ENCODE measurements at places on chromosomes 2 and 18. TPM values are rescaled to one million over a fixed set of nuclear protein-coding genes. Genes with fewer than 3 reads are reported as not detected.

DNA sequence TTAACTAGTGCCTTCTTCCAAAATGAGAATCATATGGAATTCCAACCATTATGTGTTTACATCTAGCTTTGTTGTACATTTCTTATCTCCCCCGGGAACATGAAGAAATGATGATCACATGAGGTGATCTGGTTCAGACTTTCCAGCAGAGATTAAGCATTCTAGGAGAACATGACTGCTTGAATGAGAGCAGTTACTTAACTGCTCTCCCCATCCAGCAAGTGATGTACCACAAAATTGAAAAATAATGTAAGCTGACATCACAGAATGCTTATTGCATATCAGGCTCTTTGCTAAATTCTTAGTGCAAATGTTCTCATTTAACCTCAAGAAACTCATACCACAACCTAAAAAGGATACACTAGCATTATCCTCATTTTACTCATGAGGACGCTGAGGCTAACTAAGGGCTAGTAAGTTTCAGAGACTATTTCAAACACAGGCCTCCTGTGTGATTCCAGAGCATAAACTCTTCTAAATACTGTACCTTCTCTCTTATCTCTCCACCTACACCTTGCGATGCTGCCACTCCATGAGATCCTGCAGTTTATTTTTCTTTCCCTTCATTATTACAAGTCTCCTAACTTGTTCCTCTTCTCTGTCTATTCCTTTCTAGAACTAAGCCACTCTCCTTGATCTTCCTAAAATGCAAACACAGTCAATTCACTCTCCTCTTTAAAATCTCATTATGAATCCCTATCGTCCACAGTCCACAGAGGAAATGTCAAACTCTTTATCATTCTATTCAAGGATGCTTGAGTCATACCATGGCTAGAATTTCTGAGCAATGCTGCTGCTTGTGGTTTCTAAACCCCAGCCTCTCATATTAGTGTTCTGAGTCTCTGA is 1224.8 kb upstream of the ZEB2 start:
- H3K27me3 ChIP-seq: no peaks in the 10 kb centered on the region
- no peak for DNase-seq
- 0 out of 2 replicates have a peak, but pooled peaks cover 7% of the 10 kb centered on the region for H3K4me1 ChIP-seq
- no peak overlapping the region for H3K4me3 ChIP-seq

DNA sequence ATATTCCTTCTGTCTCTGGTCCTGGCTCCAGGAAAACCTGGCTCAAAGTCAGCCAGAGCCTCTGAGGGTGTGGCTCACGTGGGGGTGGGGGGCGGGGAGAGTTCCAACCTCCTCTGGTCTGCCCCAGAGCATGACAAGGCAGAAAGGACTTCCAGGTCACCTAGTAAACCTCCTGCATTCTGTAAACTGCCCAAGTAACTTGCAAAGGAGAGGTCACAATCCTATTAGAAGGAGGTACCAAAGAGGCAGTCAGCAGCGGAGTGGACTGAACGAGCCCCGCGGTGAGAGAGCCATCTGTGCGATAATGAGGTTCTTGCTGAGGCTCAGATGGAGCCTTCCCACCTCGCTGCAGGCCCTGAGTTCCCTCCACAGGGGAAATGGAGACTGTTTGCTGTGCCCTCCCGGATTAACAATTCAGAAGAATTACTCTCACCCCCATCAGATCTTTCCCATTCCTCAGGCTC is 58.9 kb upstream of the GATA6 start:
- no peaks in the 10 kb centered on the region for H3K36me3 ChIP-seq
- H3K4me1 ChIP-seq: peaks cover 8% of the 10 kb centered on the region

GRCh38 chr2:203400805-203401585 is 72.8 kb downstream of the ABI2 start:
- DNase-seq: no peak
- H3K36me3 ChIP-seq: peaks cover 29% of the 10 kb centered on the region

GRCh38 chr18:36158266-36158867 is 28.7 kb downstream of the ELP2 start:
- no peak for DNase-seq
- no peaks in the 10 kb centered on the region for H3K4me1 ChIP-seq
- H3K36me3 ChIP-seq: peaks cover 76% of the 10 kb centered on the region
- H3K4me3 ChIP-seq: no peak overlapping the region

GRCh38 chr2:129733579-129733978 is 245.9 kb upstream of the RAB6C start:
- DNase-seq: no peak
- H3K27ac ChIP-seq: no peak overlapping the region
- no peaks in the 10 kb centered on the region for H3K27me3 ChIP-seq
- H3K4me1 ChIP-seq: no peaks in the 10 kb centered on the region
- H3K4me3 ChIP-seq: no peak overlapping the region

GRCh38 chr2:149648282-149649030 is 60.9 kb upstream of the MMADHC start:
- H3K4me1 ChIP-seq: no peaks in the 10 kb centered on the region
- no peak overlapping the region for H3K27ac ChIP-seq
- no peak for DNase-seq
- no peaks in the 10 kb centered on the region for H3K36me3 ChIP-seq

- no peaks in the 10 kb centered on the region for H3K36me3 ChIP-seq
- H3K27ac ChIP-seq: no peak overlapping the region
- H3K4me3 ChIP-seq: no peak overlapping the region
- H3K4me1 ChIP-seq: no peaks in the 10 kb centered on the region
These were observed 12.2 kb downstream of the CXCR2 start for GRCh38 chr2:218138047-218138446.

- no peak overlapping the region for H3K27ac ChIP-seq
- H3K4me1 ChIP-seq: no peaks in the 10 kb centered on the region
- DNase-seq: no peak
- no peaks in the 10 kb centered on the region for H3K27me3 ChIP-seq
- no peak overlapping the region for H3K4me3 ChIP-seq
- no peaks in the 10 kb centered on the region for H3K36me3 ChIP-seq
These were observed 4.4 kb upstream of the RNF103 start for GRCh38 chr2:86628091-86628522.

GRCh38 chr18:75360215-75360614 is 67.3 kb downstream of the SMIM21 start:
- H3K4me3 ChIP-seq: no peak overlapping the region
- no peak overlapping the region for H3K27ac ChIP-seq
- H3K36me3 ChIP-seq: peaks cover 2% of the 10 kb centered on the region
- H3K27me3 ChIP-seq: no peaks in the 10 kb centered on the region
- DNase-seq: no peak

DNA sequence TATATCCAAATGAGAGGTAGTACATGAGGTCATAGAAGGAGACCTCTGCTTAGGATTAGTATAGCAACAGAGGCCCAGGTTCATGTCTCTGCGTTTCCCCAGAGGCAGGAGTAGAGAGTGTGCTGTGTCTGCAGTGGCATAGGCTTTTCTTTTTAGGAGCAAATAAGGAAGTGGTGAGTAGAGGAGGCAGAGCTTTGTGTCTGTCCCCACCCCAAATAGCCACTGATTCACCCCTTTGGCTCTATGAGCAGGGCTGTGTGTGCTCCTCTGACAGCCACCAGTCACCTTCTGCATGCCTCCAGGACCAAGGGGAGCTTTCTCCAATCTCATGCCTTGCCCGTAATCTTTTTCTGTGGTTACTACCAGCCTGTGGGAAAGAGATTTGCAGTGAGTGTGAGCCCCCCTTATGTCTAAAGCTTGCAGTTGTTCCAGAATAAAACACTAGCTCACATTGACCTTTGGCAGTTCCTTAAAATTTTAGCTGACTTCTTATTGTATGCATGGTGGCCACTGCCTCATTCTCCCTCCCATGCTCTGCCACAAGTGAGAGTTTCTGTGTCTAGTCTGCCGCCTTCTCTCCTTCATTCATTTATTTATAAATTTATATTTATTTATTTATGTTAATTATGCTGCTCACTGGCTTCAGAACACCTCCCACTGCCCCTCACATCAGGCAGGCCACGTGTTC is 23.5 kb upstream of the ELAC1 start:
- H3K36me3 ChIP-seq: peaks cover 18% of the 10 kb centered on the region
- H3K4me1 ChIP-seq: no peaks in the 10 kb centered on the region
- H3K27ac ChIP-seq: no peak overlapping the region
- H3K4me3 ChIP-seq: no peak overlapping the region
- no peak for DNase-seq

- no peak overlapping the region for H3K27ac ChIP-seq
- H3K4me3 ChIP-seq: no peak overlapping the region
- peak; percentile 74 for DNase-seq
- H3K27me3 ChIP-seq: no peaks in the 10 kb centered on the region
- H3K4me1 ChIP-seq: peaks cover 12% of the 10 kb centered on the region
These were observed 45.7 kb downstream of the QPCT start for GRCh38 chr2:37389989-37390765.

DNA sequence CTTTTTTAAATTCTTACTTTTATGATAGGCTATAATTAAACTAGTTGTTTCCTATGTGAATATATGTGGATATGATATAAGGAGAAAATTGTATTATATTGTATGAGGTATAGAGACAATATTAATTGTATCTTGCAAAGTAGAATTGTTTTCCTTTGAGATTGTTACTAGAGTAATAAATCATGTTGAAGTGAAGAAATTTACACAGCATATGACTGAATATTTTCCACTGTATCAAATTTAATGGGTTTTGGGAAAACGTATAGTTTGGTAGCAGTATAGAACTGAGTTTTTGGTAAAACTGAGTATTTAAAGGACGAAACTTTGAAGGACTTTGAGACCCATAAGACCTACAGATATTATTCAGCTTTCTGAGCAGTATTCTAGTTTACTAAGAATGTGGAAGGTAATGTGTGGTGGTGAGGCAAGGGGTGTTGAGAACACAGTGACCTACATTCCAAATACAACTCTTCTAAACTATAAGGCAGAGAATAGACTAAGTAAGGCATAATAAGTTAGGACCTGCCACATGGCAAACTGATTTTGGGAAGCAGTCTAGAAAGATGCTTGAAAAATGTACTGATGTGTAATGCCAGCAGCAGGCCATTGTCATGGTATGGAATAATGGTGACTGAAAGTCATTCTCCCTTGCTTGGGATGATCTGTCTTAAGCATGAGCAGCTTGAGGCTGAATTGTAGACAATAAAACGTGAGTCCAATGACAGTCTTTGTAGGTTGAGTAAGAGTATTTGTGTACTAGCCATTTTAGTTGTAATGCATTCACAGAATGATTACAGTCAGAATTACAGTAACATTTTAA is 29.6 kb downstream of the PKP4 start:
- H3K27ac ChIP-seq: no peak overlapping the region
- no peaks in the 10 kb centered on the region for H3K27me3 ChIP-seq
- H3K4me3 ChIP-seq: no peak overlapping the region
- H3K4me1 ChIP-seq: peaks cover 55% of the 10 kb centered on the region
- no peak for DNase-seq

DNA sequence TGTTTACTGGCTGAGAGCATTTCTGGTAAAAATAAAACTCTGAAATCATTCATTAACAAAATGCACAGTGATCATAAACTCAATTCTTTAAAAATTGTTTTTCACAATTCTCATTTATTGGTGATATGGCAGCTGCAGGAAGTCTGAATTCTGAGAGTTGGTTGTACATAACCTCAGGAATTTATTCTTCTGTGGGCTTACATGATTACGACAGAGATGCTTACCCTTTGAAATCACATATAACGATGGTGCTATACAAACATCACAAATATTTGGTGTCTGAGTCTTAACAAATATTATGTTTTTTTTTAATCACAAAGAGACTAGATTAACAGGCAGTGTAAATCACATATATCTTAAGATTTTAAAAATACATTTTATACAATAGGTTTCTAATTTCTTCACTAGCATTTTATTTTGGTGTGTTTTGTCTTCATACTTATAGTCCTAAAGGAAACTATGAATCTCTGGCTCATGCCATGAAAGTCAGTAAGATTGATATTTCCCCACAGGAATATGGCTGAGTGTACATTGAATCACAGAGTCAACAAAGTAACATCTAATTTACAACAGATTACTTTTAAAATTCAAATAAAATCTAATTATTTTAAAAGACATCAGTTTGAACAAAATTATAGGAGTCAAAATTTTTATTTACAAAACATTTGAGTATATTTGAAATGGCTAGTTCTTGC is 318.8 kb upstream of the THUMPD2 start:
- H3K4me1 ChIP-seq: peaks cover 4% of the 10 kb centered on the region
- H3K4me3 ChIP-seq: no peak overlapping the region
- no peaks in the 10 kb centered on the region for H3K27me3 ChIP-seq
- no peak overlapping the region for H3K27ac ChIP-seq
- no peak for DNase-seq

DNA sequence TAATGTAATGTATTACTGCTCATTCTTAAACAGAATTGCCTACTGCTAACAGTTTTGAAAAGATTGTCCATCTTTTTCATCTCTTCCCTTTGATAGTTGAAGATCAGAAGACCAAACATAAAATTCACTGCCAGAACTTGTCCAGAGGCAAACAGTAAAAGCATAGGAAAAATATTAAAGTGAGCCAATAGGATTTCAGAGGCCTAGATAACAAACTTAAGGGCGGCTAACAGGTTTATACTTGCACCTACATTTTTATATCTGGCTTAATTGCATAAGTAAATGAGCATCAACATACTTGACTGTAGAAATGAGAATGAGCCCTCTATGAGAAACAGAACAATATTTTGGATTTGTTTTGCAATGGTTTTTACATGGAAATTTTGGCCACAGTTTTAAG is 30.3 kb downstream of the ZC3H15 start:
- no peaks in the 10 kb centered on the region for H3K4me1 ChIP-seq
- H3K27ac ChIP-seq: no peak overlapping the region
- DNase-seq: no peak
- peaks cover 4% of the 10 kb centered on the region for H3K36me3 ChIP-seq
- H3K4me3 ChIP-seq: no peak overlapping the region

GRCh38 chr18:42850174-42851083 is 265.1 kb downstream of the RIT2 start:
- no peak overlapping the region for H3K4me3 ChIP-seq
- peaks cover 12% of the 10 kb centered on the region for H3K4me1 ChIP-seq
- DNase-seq: no peak

DNA sequence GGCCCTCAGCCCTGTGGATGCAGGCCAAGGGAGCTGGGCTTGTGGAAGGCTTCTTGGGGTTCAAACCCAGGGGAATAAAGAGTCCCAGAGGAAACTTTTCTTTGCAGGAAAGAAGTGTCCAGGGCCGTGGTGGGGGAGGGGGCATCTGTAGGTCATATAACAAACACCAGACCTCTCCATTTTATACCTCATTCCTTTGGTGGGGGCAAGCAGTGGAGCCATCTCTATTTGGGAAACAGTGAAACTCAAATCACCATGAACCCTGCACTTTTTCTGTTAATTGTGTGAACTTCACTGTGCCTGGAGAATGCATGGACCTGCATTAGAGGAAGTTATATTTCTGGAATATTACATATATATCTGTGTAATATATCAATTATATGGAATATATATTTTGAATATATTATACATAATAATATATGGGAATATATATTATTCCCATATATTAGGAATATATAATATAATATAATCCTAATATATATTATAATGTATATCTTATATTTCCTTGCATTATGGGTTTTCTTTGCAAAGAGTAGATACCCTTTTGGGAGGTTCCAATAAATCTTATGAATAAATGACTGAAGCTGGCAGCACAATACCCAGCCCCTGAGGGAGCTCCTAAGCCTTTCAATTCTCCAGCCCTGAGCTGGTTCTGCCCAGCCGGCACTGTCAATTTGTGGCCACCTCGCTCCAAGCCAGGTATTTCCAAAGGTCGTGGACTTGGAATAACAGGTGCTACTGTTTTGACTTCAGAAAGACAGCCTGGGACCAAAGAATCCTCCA is 97.7 kb upstream of the PKDCC start:
- peak overlapping the region; percentile 44 for H3K4me3 ChIP-seq
- H3K36me3 ChIP-seq: no peaks in the 10 kb centered on the region
- peak overlapping the region; percentile 53 for H3K27ac ChIP-seq

The ZBTB7C gene
- 0.14 TPM for total RNA-seq

The LBH gene
- 30.3 TPM for total RNA-seq

The THUMPD2 gene
- total RNA-seq: 16.1 TPM

The ECEL1 gene
- 18.0 TPM for total RNA-seq

The CCDC121 gene
- 1.7 TPM for total RNA-seq

The IL36RN gene
- not detected for total RNA-seq

The BOK gene
- 33.4 TPM for total RNA-seq

The DNAH6 gene
- total RNA-seq: 0.16 TPM

The REG1B gene
- not detected for total RNA-seq

Data from GM23338 (cell line).